ENCODE measurements at places on chromosomes 13 and 19. TPM values are rescaled to one million over a fixed set of nuclear protein-coding genes. Genes with fewer than 3 reads are reported as not detected.

ZNF497 gene
- total RNA-seq = 1.5 TPM

- H3K4me1 ChIP-seq = no peaks in the 10 kb centered on the region
- H3K4me3 ChIP-seq = no peak overlapping the region
- H3K27me3 ChIP-seq = no peaks in the 10 kb centered on the region
- no peak for DNase-seq
- no peak overlapping the region for H3K27ac ChIP-seq
Observed at GRCh38 chr13:29361716-29362115, 233.8 kb downstream of the SLC7A1 start.

DNA sequence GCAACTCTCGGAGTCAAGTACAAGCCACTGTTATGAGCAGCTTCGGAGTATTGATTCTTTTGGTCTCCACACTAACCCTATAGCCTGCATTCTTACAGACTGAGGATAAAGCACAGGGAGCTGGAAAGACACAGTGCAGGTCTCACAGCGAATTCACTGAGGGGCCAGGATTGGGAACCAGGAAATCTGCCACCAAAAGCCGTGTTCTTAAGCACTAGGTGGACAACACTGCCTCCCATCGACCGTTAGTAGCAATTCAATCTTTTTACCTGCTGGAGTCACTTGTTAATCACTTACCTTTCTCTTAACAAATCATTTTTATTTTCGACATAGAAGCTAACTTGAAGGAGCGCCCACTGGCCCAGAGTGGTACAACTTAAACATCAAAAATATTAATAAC, 6.3 kb downstream of the PMIS2 start:
- no peaks in the 10 kb centered on the region for H3K4me1 ChIP-seq
- no peak overlapping the region for H3K4me3 ChIP-seq
- no peaks in the 10 kb centered on the region for H3K27me3 ChIP-seq
- H3K36me3 ChIP-seq = no peaks in the 10 kb centered on the region

FGF21 gene
- total RNA-seq = not detected

DNA sequence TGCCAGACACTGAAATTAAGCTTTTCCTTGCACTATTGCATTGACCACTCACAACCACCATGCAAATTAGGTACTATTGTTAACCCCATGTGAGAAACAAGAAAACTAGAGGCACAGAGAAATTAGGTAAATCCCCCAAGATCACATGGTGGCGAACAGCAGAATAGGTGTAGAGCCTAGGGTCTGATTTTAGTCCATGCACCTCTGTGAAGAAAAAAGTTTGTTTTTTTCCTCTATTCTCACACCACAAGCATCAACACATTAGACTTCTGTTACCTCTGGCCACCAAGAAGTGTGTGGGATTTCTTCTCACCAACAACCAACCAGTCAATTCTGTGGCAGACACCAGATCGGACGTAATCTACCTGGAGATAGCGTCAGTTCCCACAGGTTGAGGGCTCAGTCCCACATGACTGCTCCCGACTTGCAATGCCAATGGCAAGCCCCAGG, 391.9 kb downstream of the COG6 start:
- peaks cover 2% of the 10 kb centered on the region for H3K27me3 ChIP-seq
- no peak overlapping the region for H3K4me3 ChIP-seq
- H3K36me3 ChIP-seq = no peaks in the 10 kb centered on the region

Measured in hepatocyte (in vitro differentiated cells).